Testis (tissue), 5 donors: ENCODE measurements at places on chromosomes 4 and X. TPM values are rescaled to one million over a fixed set of nuclear protein-coding genes. Genes with fewer than 3 reads are reported as not detected.

GRCh38 chr4:118273642-118274041, 79.2 kb downstream of the PRSS12 start:
- no peaks in the 10 kb centered on the region for H3K27me3 ChIP-seq
- H3K36me3 ChIP-seq: no peaks in the 10 kb centered on the region
- H3K4me1 ChIP-seq: no peaks in the 10 kb centered on the region
- DNase-seq: no peak
- no peak overlapping the region for H3K27ac ChIP-seq

The ADGRG4 gene
- total RNA-seq: 1.0 TPM

DNA sequence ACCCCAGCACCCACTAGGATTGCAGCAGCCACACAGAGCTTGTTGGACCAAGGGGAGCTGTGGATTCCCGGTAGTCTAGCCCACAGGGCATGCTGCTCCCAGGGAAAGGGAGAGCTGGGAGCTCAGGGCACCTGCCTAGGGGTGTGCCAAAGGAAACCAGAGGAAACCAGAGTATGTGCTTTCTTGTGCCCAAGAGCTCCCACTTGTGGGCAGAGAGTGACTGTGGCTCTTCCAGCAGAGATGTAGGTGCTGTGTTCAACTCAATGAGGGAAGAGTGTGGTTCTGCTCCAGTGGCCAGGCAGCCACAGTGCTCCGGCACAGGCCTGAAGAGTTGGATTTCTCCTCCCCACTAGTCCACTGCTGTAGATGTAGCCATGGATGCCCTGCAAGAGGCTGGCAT, 1050.0 kb upstream of the INTU start:
- H3K27ac ChIP-seq: no peak overlapping the region
- no peaks in the 10 kb centered on the region for H3K27me3 ChIP-seq
- DNase-seq: peak; percentile 23
- no peak overlapping the region for H3K4me3 ChIP-seq

GRCh38 chr4:104064646-104065577, 345.1 kb upstream of the TACR3 start:
- H3K4me3 ChIP-seq: no peak overlapping the region
- DNase-seq: peak; percentile 81
- H3K27ac ChIP-seq: no peak overlapping the region
- no peaks in the 10 kb centered on the region for H3K4me1 ChIP-seq
- no peaks in the 10 kb centered on the region for H3K27me3 ChIP-seq
- H3K36me3 ChIP-seq: no peaks in the 10 kb centered on the region

The CCDC110 gene
- 78.1 TPM for total RNA-seq

- H3K27me3 ChIP-seq: no peaks in the 10 kb centered on the region
- H3K36me3 ChIP-seq: no peaks in the 10 kb centered on the region
- H3K4me3 ChIP-seq: no peak overlapping the region
- no peak overlapping the region for H3K27ac ChIP-seq
- DNase-seq: no peak
Observed at GRCh38 chr4:10442976-10443375, 14.2 kb downstream of the ZNF518B start.

GRCh38 chrX:135086197-135086854, 34.0 kb downstream of the ETDB start:
- no peak overlapping the region for H3K27ac ChIP-seq
- H3K36me3 ChIP-seq: no peaks in the 10 kb centered on the region
- peak; percentile 25 for DNase-seq
- H3K4me1 ChIP-seq: no peaks in the 10 kb centered on the region
- no peaks in the 10 kb centered on the region for H3K27me3 ChIP-seq
- H3K4me3 ChIP-seq: no peak overlapping the region

The PDGFC gene
- total RNA-seq: 9.4 TPM

DNA sequence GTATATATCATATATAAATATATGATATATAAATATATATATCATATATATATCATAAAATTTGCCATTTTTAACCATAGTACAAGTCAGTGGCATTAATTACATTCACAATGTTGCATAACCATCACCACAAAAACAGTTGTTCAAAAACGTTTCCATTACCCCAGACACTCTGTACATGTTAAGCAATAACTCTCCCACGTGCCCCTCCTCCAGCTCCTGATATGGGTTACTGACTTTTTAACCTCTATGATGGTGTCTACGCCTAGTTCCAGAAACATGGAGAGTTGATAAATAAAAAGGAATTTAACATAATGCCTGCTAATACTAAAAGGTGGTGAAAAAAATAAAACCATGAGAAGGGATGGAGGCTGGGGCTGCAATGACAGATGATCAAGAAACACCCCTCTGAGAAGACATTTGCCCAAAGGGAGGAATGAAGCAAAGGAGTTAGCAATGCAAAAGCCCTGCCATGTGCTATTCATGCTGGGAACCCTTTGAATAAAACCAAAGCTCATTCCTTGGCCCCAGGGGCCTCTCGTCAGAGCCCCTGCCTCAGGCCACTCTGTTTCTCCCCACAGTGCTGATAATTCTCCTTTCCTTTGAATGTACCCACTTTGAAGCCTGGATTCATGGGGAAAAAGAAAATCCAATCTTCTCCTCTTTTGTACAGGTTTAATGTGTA, 144.3 kb downstream of the NWD2 start:
- H3K27ac ChIP-seq: no peak overlapping the region
- H3K27me3 ChIP-seq: no peaks in the 10 kb centered on the region
- H3K36me3 ChIP-seq: no peaks in the 10 kb centered on the region
- DNase-seq: no peak
- no peak overlapping the region for H3K4me3 ChIP-seq
- H3K4me1 ChIP-seq: no peaks in the 10 kb centered on the region
